Activated CD8-positive, alpha-beta memory T cell treated with anti-CD3 and anti-CD28 coated beads for 24 hours (primary cell): ENCODE measurements at places on chromosomes 7 and 10.

DNA sequence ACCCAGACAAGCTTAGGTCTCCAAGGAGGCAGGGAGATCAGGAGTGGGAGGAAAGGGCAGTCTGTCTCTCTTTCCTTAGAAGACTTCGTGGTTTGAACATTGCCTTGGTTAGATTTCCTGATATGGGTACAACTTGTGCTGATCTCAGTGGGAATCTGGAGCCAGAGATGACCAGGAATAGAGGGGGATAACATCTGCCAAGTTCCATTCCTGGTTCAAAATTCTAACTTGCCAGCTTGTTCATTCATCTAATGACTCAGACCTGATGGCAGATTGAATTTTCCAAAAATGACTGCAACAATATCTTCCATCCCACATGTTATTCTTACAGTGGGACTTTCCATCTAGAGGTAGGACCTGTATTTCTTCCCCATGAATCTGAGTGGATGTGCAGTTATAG lies 394.3 kb upstream of the PODXL start:
- no peak for DNase-seq

- DNase-seq = no peak
Observed at GRCh38 chr7:42244828-42245227, 7.8 kb upstream of the GLI3 start.

GRCh38 chr7:27966219-27966780 lies 214.3 kb downstream of the JAZF1 start:
- no peak for DNase-seq

DNA sequence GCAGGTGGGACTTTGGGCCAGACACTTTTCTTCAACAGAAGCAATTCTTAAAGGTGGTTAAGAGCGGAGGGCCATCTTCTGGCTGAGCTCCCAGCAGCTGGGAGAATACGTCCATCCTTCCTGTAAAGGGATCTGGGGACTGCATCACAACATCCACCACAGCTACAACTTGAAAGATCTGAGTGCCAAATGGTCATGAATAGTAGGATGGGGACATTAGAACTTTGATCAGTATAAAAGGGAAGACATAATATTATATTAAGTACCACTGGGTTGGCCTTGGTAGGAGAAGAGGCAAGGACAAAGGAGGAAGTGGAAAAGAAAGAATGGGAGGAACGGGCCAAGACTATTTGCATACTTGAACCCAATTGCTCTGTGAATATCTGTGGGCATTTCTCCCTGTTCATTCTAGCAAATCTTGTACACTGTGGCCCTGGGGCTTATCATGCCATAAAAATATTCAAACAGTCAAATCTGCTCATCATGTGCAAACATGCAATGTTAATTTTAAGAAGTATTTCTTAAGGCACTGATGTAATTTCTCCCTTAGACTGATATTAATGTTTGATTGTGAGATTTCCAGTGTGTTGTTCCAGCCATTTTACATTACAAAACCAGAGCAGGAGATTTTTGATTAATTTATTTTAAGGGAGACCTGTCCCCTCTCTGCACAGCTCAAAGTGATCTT lies 65.5 kb upstream of the CREB5 start:
- no peak for DNase-seq

GRCh38 chr7:70915067-70915466 lies 216.9 kb upstream of the GALNT17 start:
- DNase-seq = no peak

DNA sequence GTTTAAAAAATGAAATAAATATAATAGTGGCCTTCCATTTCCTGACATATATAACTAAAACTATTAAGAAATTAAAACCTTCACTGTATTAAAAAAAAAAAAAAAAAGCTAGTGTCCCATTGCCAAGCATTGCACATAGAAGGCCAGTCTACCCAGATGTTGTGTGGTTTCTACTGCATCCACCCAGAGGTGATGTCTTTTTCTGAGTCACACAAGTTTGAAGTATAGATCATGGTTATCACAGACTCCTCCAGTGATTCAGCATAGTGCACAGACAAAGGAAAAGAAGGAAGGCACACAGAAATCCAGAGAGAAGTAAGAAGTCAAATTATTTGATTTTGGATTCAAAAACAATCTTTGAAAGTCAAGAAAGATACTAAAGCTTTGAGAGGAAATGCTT lies 429.0 kb downstream of the ETV1 start:
- no peak for DNase-seq

GRCh38 chr10:126839094-126839761 lies 66.0 kb upstream of the DOCK1 start:
- no peak for DNase-seq

DNA sequence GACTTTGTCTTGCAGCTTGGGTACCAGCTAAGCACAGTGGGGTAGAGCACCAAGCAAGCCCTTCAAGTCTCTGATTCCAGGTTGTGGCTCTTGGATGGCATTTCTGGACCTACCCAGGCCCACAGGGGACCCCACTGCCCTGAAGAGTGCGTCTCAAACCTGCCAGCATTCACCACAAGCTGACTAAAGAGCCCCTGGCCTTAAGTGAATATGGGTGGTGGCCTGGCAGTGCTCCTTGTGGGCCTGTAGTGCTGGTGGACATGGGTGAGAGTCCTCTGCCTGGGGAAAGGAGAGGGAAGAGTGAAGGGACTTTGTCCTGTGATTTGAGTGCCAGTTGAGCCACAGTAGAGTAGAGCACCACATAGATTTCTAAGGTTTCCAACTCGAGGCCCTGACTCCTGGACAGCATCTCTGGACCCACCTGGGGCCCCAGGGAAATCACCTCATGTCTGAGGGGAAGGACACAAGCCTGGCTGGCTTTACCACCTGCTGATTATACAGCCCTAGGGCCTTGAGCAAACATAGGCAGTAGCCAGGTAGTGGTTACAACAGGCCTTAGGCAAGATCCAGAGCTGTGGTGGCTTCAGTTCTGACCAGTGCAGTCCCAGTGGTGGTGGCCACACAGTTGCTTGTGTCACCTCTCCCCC lies 23.7 kb downstream of the GSDME start:
- peak; percentile 46 for DNase-seq

DNA sequence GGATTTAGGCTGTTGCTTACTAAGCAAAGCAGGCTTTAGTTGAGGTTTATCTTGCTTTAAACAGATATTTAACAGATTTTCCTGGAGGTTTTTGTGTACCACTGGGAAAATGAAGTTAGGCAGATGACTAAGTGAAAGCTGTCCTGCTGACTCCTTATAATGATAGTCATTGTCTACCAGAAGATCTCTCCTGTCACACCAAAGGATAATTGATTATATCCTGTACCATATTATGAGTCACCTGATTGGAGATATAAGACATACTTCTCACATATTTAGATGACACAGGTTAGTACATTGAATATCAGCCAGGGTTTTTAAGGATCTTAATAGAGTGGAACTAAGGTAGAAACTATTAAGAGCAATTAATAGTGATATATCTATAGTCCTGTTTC lies 68.4 kb downstream of the PTEN start:
- no peak for DNase-seq

DNA sequence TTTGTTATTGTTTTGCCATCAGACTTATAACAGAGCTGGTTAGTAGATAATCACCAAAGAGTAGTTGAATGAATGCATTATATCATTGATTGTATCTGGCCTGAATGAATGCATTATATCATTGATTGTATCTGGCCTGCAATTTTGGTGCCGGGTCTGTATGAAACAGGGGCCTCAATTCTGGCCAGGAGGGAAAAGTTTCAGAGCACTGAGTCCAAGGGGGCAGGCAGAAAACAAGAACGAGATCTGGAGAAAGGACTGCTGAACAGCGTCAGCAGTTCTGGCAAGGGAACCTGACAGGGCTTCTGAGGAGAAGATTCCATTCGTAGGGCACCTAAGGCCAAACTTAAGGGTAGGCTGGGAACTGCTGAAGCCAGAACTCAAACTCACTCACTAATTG lies 128.0 kb downstream of the SEMA3C start:
- DNase-seq = no peak

- DNase-seq = no peak
Observed at GRCh38 chr7:113764401-113765035, 154.3 kb downstream of the PPP1R3A start.

- DNase-seq = no peak
Observed at GRCh38 chr7:130153211-130153908, 51.8 kb downstream of the TMEM209 start.

GRCh38 chr7:51606601-51607154 lies 290.1 kb upstream of the COBL start:
- DNase-seq = no peak

DNA sequence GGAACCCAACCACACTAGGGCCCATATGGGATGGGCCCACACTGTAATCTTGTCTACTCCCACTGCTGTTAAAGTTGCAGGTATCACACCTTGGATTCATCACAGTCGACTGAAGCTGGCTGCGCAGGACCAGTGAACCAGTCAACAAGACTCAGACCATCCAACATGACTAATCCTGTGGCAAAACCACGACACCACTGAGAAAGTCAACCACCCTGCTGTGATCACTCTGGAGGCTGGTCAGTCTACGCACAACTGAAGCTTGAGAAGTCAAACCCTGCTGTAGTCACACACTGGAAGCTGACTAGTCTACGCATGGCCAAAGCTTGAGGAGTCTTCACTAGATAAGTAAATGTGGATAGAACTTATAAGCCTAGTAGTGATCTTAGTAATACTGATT lies 9.6 kb upstream of the CYREN start:
- DNase-seq = peak; percentile 40

- DNase-seq = no peak
Observed at GRCh38 chr7:96179837-96180236, 142.1 kb downstream of the SLC25A13 start.
